ENCODE measurements at places on chromosomes 7 and 10.

DNA sequence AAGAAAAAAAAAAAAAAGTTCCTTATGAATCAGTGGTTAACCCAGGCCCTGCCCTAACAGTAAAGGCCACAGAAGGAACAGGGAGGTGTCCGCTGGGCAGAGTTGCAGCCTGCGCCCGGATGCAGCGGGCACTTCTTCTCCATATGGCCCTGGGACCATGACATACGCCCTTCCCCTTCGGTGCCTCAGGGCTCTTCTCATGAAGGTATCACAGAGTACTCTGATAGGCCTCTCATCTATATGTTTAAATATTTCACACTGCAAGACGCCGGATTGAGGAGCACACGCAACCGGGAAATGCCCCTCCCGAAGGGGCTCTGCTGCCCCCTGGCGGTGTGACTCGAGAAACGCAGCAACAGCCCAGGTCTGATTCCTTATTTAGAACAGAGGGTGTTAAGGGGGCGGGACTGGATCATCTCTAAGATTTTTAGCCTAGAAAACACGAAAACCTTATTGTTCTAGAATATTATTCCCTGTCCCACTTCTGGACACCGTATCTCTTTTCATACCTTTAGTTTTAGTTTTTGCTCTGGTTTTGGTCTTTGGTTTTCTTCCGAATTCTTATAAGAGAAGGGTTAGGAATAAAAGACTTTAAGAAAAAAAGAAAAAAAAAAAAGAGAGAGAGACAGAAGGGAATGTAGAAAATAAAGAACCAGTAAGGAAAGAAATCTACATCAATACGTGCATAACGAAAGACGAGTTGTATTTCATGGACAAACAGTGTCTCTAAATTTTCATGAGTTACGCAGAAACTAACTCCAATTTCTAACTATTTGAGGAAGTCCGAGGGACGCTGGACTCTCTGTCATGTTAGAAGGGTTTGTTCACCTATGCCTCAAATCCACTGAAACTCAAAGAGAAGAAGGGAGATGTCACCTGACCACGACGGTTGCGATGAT, 12.0 kb downstream of the DAGLB start:
- peak; percentile 96 for DNase-seq

GRCh38 chr10:6019010-6019782, 41.9 kb upstream of the IL15RA start:
- DNase-seq: no peak

DNA sequence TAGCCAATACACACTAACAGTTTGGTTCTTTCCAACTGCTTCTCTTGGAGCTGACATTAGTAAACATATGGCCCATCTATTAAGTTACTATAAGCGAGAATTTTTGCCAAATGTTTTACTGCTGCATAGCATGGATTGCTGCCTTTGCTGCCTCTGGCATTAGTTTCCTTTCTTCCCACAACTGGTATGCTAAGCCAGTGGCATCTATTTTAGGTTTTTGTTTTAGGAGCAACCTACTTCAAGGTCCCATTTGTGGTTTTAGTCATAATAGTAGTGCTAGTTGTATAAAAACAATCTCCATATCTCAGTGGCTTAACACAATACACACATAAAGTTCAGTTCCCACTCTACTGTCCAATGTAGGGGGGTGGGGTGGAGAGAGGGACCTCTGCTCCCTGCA, 25.9 kb upstream of the PANK1 start:
- DNase-seq: no peak

DNA sequence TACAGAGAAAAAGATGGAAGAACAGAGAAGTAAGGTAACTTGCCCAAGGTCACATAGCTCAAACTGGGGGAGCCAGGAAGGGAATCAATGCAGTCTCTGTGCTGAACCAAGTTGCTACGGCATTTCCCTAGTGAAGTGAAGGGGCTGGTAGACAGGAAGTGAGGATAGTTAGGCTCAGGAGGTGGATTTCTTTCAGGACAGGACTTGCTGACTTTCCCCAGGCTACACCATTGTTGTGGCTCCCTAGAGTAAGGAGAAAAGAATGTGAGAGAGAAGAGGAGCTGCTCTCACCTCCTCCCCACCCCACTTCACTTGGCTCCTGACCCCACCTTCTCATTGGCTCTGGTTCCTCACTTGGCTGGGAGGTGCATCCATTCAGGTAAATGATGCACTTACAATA, 316.9 kb downstream of the INHBA start:
- no peak for DNase-seq

DNA sequence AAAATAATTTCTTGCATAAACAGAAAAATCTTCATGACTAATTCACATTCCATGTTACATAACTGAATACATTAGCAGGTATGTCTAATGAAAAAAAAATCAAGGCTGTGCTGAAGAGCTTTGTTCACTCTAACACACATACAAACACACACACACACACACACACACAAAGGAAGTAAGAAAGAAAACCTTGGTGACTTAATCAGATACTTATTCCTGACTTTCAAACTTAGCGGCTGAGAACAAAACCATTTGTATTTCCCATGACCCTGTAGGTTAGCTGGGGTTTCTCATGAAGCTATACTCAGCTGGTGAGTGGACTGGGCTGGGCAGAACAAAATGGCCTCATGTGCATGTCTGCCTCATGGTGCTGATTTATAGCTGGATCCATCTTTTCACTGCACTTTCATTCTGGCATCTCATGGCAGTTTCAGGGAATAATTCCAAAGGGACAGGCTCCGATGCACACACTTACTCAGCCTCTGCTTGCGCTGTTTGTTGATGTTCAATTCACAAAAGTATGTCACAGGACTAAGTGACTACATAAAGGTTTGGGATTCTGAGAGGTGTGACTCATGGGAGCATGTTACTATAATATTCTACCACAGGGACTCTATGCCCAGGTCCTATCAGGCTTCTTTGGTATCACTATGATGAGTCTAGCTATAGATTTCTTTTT, 161.2 kb downstream of the PCLO start:
- DNase-seq: no peak

DNA sequence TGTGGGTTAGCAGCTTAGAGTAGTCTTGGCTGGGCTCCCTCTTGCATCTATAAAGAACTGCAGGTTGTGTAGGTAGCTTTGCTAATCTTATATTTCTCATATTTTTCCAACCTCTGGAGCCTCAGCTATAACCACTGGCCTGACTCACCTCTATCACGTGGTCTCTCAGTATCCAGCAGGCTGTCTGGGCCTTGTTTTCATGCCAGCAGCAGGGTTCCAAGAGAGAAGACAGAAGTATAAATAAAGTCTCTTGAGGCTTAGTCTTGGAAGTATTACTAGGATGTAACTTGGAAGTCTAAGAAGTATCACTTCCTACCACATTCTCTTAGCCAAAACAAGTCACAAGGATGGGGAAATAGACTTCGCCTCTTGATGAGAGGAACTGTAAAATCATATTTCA, 73.3 kb downstream of the WIPF3 start:
- no peak for DNase-seq

DNA sequence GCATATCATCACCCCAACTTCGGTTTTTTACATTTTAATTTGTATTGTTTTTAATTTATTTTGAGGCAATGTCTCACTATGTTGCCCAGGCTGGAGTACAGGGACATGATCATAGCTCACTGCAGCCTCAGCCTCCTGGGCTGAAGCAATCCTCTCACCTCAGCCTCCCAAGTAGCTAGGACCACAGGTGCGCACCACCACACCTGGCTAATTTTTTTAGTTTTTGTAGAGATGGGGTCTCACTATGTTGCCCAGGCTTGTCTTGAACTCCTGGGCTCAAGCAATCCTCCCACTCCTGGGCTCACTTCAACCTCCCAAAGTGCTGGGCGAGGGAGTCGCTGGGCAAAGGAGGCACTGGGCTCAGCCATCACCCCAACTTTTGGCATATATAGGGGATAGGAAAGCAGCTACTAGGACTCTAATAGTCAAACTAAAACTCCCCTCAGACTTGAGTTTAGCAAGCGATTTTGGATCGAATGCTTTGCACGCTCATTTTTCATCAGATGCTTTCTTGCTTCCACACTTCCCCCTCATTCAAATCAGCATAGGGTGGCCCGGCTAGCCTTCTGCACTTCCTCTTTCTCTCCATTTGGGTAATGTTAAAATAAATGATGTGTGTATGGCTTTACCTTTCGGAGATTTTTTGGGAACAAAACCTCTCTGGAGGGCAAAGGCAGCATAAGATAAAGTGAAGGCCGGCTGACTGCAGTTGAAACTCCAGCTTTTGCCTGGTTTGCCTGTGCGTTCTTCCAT, 20.8 kb upstream of the NMT2 start:
- DNase-seq: no peak

DNA sequence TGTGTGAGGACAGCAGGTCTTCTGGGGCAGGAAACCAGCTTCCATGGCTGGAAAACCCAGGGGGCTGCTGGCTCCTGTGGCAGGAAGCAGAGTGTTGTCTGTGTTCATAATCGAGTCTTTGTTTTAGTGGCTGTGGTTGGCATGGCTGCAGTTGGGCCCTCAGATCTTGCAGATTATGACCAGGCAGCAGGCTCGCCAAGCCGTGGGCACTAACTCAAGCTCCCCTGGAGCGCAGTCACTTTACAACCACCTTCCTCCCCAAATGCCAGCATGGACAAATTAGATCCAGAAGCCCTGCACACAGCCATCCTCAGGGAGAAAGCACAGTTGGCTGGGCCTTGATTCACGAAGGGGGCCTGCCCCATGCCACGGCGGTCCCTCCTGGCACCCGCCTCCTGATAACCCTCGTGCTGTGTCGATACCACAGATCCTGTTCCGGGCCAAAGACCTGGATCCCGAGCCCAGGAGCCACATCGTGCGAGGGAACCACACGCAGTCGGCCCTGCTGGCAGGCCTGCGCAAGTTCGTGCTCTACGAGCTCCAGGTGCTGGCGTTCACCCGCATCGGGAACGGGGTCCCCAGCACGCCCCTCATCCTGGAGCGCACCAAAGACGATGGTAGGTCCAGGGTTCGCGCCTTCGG, 552.5 kb upstream of the FOXK1 start:
- no peak for DNase-seq

GRCh38 chr7:43092819-43093218, 19.6 kb upstream of the HECW1 start:
- no peak for DNase-seq

GRCh38 chr10:7969623-7970022, 84.9 kb upstream of the GATA3 start:
- no peak for DNase-seq

- no peak for DNase-seq
Observed at GRCh38 chr7:151018421-151019129, 5.7 kb downstream of the ATG9B start.

- no peak for DNase-seq
Observed at GRCh38 chr10:6230315-6230714, 27.6 kb downstream of the PFKFB3 start.

- no peak for DNase-seq
Observed at GRCh38 chr7:156014808-156015207, 202.5 kb upstream of the SHH start.

- DNase-seq: no peak
Observed at GRCh38 chr7:42193471-42194129, 43.4 kb downstream of the GLI3 start.

GRCh38 chr10:129516846-129517679, 50.0 kb downstream of the MGMT start:
- DNase-seq: no peak

DNA sequence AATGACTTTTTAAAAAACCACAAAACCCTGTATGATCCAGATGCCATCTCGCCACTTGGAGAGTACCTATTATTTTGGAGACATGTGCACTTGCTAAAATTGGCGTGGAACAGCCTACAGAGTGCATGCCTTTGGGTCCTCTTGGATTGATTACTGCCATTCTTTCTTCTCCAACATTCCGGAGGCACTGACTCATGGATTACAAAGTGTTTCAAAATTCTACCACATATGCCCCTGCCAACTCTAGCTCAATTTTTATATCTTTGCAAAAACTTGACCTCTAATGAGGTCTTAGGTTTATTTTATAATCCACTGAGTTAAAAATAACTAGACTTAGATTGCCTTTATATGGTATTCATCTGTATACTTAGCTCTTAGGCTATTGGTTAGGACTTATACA, 55.8 kb upstream of the KIF5B start:
- DNase-seq: peak; percentile 77

- DNase-seq: no peak
Observed at GRCh38 chr7:29256693-29257002, 62.1 kb downstream of the CHN2 start.

DNA sequence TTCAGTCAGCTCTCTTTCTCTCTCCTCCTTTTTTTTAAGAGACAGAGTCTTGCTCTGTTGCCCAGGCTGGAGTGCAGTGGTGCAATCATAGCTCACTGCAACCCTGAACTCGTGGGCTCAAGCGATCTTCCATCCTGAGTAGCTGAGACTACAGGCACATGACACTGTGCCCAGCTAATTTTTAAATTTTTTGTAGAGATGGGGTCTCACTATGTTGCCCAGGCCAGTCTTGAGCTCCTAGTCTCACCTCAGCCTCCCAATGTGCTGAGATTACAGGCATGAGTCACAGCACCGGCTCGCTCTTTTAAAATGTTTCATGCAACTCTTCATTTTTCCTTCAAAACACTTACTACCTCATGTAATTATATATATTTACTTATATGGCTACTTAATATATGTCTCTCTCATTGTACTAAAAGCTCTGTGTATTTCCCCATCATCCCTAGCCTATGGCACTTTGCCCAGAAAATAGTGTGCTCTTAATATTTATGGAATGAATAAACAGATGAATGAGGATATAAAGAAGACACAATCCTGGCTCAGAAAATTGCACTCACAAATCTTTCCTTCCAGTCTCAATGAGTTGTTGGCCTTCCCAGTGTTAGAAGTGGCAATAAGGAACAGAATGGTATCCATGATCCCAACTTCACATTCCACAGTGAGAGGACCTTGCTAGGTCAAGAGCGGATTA, 33.9 kb downstream of the EBLN1 start:
- DNase-seq: no peak

DNA sequence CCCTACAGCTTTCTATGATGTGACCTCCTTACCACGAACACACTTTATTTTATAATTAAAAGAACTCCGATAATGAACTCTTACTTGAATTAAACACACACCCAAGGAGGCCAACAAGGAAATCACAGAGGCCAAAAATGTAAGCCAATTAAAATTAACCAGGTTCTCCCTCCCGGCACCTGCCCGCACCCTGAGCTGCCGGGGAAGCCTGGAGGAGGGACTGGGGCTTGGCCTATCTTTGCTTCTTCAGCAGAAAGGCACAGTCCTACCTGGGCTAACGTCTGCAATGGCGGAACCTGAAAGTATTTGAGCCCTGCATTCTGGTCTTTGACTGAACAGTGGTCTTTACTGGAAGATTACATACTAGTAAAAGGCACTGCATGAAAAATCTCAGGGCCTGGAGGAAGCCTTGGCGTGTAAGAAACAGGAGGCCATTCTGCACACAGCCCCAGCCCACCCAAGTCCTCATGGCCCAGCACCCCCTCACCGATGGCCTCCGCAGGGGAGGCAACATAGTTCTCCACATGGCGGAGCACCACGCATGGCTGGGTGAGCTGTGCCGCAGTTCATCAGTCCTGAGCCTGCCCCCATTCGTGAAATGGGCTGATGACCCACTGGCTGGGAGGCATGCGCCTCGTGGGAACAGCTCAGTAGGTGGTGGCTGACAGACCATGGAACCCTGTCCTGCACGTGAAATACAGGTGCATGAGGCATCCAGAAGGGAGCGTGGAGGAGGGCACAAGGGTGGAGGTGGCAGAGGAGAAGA, 173.8 kb downstream of the PARD3 start:
- DNase-seq: no peak

Measured in HTR-8/SVneo (cell line).